Esophagus squamous epithelium (tissue), 5 donors: ENCODE measurements at places on chromosomes 3 and 15.

- no peak for DNase-seq
Measured at GRCh38 chr3:38522002-38522401, 25.9 kb downstream of the EXOG start.

- DNase-seq: no peak
Measured at GRCh38 chr15:77964193-77964592, 113.3 kb downstream of the TBC1D2B start.

DNA sequence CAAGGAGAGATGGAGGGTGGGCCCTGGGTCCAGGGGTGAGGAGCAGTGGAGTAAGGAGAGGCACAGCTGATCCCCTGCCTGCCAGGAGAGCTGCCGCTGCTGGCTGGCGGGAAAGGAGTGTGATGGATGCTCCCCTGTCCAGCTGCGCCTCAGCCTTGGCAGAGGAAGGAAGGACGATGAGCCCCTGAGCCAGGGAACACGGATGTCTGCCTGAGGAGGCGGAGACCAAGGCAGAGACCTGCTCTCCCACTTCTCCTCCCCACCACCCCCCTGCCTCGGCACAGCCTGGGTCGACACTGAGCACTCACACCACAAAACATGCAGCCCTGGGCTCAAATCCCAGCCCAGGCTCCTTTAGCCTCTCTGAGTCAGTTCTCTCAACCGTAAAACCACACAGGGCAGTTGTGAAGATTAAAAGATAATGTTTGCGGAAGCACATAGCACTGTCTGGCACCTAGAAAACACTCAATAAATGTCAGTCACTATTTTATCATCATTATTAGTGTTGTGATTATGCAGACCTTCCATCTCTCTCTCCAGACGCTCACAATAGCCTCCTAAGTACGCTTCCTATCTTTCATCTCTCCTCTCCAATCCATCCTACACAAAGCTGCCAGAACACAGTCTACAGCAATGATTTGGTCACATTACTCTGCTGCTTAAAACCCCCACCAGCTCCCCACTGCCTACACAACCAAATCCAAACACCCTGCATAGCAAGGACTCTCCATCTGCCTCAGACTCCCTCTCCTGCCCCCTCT, 52.2 kb downstream of the SEMA5B start:
- no peak for DNase-seq

GRCh38 chr15:42010434-42010833, 10.4 kb downstream of the PLA2G4E start:
- no peak for DNase-seq

DNA sequence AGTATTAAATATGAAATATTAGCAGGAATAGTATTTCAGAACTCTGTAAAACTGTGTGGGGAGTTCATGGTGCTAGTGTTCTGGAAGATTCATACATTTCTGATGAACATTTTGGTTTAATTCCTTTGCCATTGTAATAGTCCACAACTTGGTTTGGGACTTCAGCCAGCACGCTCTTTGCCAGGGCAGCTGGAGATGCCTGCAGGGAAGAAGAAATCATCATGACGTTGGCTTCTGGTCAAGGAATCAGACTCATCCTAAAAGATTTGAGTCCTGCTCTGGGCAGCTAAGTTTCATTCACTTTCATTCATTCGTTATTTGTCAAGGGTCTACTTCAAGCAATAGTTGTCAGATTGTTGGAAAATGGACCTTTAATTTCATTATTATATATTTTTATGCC, 32.4 kb upstream of the MRPL3 start:
- no peak for DNase-seq

DNA sequence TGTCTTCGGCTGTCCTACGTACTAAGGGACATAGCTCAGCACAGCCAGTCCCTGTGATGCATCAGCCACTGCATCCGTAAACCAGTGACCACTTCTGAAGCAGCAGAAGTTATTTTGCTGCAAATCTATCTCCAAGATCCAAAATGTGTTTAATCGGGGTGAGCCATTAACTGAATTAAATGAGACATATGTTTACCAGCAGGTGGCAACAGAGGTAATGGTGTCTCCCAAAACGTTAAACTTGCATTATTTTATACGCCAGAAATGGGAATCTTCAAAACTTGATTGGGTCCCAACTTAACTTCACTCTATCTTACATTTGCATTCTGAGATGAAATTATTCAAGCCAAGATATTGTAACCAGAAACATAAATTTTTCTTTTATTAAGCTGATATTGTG, 75.3 kb upstream of the BOC start:
- no peak for DNase-seq

- DNase-seq: no peak
Measured at GRCh38 chr3:25817638-25818037, 27.7 kb downstream of the OXSM start.

- no peak for DNase-seq
Measured at GRCh38 chr3:162489853-162490252, 993.2 kb downstream of the OTOL1 start.

- DNase-seq: no peak
Measured at GRCh38 chr3:178561239-178561638, 25.0 kb downstream of the KCNMB2 start.

- no peak for DNase-seq
Measured at GRCh38 chr3:50274371-50275104, 4.3 kb upstream of the LSMEM2 start.

- no peak for DNase-seq
Measured at GRCh38 chr3:128273841-128274573, 120.7 kb downstream of the EEFSEC start.

GRCh38 chr15:98986281-98986680, 21.3 kb downstream of the PGPEP1L start:
- no peak for DNase-seq
